ENCODE measurements at places on chromosomes 12 and 14.

DNA sequence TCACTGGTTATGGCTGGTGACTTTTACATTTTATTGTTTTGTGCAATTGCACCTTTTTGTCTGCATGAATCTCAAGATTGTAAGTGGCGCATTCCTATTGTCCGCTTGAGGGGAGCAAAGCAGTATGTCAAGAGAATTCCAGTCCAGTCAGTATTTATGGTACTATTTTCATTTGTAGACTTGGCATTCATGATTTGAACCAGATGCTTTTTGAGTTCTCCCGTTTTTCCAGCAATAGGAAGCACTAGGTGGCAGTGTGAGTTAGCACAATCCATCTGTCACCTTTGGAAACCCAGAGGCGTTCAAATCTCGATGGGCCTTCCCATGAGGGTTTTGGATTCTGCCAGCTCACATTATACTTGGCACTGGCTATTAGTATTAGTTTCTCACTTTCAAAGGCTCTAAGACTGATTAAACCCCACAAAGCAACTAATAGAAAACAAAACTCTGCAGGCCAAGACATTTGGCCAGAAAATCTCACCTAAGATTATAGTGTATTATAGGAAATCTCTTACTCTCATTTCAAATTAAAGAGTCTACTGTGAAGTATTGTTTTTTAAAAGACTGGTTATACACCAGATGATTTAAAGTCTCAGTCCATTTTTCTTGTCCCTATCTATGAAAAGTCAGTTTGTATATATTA lies 2.2 kb downstream of the DACT1 start:
- no peak for DNase-seq

- no peak for DNase-seq
Measured at GRCh38 chr14:32329146-32329545, at the start of gene AKAP6. Gene AKAP6 (plus strand): TSS chr14:32329298. CDS start chr14:32433494, 104,196 bp downstream.

DNA sequence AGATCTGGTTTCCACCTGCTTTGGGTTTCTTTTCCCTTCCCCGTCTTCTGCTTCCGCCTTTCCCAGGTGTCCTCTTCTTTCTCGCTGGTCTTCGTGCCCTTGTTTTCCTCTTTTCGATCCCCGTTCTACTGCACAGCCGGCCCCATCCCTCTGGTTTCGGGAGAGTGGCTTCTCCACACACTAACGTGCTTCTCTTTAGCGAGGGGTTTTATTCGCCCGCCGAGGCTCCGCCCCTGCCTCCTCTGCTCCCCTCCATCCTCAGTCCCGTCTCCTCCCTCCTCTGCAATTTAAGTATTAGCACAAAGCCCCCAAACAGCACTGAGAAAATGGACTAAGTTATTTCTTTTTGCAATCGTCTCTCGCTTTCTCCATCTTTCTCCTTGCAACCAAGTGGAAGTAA lies at the start of gene SLC7A8:
SLC7A8 (minus strand) TSS at position 182 of the 400 bp plus-strand sequence. CDS start 746 bp downstream, outside the sequence.
- DNase-seq: no peak

- DNase-seq: no peak
Measured at GRCh38 chr12:112944024-112944690, 5.9 kb downstream of the OAS3 start.

GRCh38 chr14:67784244-67784823 lies 32.1 kb downstream of the ZFYVE26 start:
- DNase-seq: no peak

- DNase-seq: peak; percentile 71
Measured at GRCh38 chr14:104932676-104933631, 8.3 kb downstream of the PLD4 start.

DNA sequence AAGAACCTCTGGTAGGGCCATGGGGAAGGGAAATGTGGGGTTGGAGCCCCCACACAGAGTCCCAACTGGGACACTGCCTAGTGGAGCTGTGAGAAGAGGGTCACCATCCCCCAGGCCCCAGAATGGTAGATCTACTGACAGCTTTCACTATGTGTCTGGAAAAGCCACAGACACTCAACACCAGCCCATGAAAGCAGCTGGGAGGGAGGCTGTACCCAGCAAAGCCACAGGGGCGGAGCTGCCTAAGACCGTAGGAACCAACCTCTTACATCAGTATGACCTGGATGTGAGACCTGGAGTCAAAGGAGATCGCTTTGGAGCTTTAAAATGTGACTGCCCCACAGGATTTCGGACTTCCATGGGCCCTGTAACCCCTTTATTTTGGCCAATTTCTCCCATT lies 97.8 kb downstream of the HMGA2 start:
- no peak for DNase-seq

DNA sequence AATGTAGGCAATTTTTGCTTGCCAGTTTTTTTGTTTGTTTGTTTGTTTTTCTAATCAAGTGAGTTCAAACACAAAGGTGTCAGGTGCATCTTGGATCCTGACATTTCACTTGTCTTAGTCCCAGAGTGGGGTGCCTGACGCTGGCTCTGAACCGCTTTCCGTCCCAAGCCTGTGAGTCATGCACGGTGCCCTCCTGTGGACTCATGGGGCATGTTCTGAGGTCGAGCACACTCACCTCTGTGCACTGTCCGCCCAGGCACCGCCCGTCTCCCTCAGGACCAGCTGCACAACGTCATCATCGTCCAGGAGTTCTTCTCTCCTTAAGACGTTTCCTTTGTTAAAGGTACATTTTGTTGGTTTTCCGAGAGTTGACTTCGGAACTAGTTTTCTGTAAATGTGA lies 98.2 kb downstream of the GLT1D1 start:
- DNase-seq: no peak

All from stimulated activated CD8-positive, alpha-beta memory T cell treated with anti-CD3 and anti-CD28 coated beads, Interleukin-12 subunit alpha, Interleukin-12 subunit beta, amount 100 ng/mL, for 1 hour (primary cell).